NCI-H446 treated with DMSO at 0.1 percent for 48 hours (cell line): ENCODE measurements at places on chromosomes 2 and 18.

GRCh38 chr2:61670591-61671501, 132.7 kb upstream of the XPO1 start:
- no peak for DNase-seq

DNA sequence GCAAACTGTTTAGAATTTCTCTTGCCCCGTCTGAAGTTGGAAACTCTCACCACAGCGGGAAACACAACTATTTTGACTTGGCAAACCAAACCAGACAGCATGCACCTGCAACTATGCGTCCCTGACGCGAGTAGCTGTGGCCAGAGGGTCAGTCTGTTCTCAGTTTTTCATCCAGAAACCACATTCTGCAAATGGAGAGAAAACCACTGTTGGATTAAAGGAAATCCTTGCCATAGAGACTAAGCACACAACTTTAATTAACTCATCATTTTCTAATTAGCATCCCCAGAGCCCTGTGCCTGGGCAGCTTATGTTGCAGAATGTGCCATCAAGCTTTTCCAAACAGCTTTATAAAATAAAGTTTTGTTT, 415.7 kb upstream of the TCF4 start:
- no peak for DNase-seq

DNA sequence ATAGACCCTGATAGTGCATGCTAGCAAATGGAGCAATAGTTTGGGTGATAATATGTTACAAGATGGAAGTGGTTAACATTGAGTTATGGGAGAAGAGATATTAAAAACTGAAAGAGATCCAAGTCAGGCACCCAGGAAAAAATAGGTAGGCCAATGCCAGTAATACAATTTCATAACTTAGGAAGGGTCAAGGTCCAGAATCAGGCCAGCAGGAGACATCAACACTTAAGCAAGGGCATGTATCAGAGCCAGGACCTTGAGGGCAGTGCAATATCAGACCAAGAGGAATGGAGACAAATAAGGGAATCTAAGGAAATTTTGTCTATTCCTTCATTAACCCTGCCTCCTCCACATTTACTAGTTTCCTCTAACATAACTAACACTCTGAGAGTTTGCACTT, 124.1 kb upstream of the NYAP2 start:
- DNase-seq, result no peak

DNA sequence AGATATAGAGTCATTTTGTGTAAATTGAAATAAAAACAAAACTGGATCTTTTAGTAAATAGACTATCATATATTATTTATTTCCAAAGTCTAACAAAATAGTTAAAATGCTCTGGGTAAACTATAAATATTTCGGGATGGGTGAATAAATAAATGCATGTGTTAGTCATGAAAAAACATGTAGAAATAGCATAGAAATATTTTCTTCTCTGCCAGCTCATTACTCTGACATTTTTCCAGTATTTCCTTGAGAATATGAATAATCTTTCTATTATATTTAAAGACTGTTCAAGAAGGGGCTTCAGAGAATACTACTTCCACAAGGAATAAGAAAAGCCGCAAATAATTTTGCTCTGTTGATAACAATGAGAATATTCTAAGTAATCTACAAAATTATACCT, 880.4 kb downstream of the TRIB2 start:
- DNase-seq, result no peak

GRCh38 chr2:173347305-173348168, 7.1 kb upstream of the CDCA7 start:
- no peak for DNase-seq
